ENCODE measurements at places on chromosomes 4 and X.
A peak's percentile ranks its signal among the peaks of the same experiment; 100 is the strongest.

DNA sequence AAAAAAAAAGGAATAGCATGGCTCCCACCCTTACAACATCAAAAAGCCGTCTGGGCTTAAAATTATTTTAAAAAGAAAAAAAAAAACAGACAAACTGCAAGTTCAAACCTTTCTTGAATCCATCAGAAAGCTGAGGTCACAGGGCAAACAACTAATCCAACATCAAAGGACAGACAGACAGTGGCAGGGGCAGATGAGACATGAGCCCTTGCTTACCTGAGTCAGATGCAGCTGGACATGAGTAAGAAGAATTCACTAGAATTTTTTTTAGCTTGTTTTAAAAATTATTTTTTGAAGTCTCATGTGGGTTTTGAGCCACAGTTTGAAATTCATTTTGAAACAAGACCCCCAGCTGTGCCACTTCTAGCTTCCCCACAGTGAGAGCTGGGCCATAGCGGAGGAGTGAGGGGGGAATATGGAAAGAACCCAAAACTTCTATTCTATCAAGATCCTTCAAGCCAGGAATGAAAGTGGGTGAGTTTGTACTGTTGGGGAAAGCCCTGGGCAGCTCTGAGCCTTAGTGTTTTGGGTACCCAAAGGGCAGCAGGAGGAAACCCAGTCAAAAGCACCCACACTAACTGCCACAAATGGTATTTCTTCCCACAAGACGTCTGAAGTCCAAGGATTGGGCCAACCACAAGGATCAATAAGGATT lies 111.4 kb downstream of the ATXN3L start:
- DNase-seq = no peak

DNA sequence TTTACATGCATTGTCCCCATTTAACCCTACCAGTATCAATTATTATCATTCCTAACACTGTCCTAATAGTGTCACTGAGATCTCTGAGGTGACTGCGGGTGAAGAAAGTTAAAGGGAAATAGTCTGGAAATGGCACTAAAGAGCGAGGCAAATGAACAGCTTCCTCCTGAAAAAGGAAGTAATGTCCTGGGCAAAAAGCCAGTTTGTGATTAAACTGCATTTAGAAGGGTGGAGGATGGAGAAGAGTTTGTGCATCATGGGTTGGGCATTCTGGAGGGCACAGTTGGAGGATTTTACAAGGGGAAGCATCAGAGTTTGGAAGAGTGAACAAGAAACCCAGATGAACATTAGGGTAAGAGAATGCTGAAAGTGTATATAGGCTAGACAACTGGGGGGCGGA lies 60.5 kb upstream of the SLC25A4 start:
- no peak for DNase-seq

- no peak for DNase-seq
Observed at GRCh38 chr4:39410415-39410814, 3.7 kb downstream of the KLB start.

GRCh38 chr4:14631806-14632440 lies 370.4 kb upstream of the CPEB2 start:
- no peak for DNase-seq

- DNase-seq = peak; percentile 34
Observed at GRCh38 chrX:149504226-149504914, 736 bp downstream of the IDS start.

GRCh38 chr4:70958681-70959080 lies 34.8 kb upstream of the DCK start:
- DNase-seq = no peak

GRCh38 chr4:121108557-121108956 lies 36.2 kb upstream of the NDNF start:
- DNase-seq = no peak

DNA sequence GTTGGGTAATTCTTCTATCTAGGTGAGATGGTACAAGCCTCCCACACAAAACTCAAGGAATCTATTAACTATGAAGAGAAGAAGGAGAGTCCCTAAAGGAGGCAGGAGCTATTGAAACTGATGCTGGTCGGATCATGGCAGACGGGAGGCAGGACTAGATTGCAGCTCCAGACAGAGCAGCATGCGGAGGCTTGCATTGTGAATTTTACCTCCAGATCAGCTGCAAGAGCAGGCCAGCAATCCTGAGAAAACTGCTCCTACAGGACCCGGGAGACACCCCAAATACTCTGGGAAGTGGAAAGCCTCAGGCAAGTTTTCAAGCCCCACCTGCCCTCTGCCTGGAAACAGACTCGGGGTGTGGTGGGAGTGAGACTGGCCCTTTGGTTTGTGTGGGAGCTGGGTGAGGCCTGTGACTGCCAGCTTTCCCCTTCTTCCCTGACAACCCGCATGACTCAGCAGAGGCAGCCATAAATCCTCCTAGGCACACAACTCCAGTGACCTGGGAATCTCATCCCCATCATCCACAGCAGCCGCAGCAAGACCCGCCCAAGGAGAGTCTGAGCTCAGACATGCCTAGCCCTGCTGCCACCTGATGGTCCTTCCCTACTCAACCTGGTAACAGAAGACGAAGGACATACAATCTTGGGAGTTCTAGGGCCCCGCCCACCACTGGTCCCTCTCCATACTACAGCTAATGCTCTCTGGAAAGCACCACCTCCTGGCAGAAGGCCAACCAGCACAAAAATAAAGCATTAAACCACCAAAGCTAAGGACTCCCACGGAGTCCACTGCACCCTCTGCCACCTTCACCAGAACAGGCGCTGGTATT lies 30.9 kb downstream of the GATB start:
- no peak for DNase-seq

DNA sequence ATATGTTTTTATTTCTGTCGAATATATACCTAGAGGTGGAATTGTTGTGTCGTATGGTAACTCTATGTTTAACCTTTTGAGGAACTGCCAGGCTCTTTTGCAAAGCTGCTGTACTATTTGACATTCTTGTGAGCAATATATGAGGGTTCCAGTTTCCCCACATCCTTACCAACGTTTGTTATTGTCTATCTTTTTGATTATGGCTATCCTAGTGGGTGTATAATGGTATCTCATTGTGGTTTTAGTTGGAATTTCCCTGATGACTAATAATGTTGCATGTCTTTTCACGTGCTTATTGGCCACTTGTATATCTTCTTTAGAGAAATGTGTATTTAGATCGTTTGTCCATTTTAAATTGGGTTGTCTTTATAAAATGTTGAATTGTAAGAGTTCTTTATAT lies 24.5 kb downstream of the REPS2 start:
- no peak for DNase-seq

DNA sequence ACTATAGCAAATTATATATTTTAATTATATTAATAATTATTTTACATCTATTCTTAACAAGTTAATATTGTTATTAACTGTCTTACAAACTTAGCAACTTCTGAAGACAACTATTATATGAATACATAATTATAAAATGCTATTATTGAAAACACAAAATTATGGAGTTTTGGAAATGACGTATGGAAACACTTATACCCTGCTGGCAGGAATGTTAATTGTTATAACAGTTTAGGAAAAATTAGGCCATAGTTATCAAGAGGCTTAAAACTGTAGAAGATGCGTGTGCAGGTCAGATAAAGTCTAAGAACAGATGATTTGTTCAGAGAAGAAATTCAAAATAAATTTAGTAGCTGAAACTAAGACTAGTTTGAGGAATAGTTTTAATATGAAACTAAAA lies 211.7 kb downstream of the FAT4 start:
- DNase-seq = no peak

GRCh38 chr4:21205821-21206531 lies 505.7 kb downstream of the PACRGL start:
- no peak for DNase-seq

DNA sequence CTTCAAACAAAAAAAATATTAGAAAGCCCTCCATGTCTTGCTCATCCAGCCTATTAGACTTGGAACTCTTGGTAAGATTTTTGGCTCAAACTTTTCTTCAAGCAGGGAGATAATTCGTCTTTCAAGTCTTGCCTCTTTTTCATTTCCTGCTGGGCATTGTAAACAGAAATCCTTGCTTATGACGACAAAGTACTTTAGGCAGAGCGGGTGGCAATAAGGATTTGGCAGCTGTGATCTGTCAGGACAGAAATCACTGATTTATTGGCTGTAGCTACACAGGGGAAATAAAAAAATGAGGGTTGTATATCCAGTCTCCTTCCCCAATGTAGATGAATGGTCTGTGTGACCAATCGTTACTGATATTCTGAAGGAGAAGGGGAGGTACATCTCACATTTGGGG lies 121.6 kb downstream of the SLC4A4 start:
- DNase-seq = no peak

GRCh38 chrX:30713061-30713525 lies 59.9 kb downstream of the GK start:
- DNase-seq = peak; percentile 10

DNA sequence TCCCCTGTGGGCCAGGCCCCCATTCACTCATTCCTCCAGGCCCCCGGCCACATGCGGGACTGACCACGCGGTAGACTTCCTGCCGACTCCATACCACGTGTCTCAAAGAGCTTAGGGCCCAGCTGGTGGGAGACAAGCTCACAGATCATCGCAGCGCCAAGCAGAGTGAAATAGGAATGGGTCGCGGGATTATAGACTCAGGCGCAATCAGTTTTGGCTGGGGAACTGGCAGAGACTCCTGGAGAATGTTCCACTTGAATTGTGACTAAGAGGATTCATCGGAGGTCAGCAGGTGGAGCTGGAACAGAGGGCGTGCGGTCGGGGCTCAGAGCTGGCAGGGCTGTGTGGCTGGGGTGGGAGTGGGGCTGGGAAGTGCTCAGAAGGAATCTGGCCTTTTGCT lies 15.6 kb downstream of the ATP2B3 start:
- DNase-seq = no peak

DNA sequence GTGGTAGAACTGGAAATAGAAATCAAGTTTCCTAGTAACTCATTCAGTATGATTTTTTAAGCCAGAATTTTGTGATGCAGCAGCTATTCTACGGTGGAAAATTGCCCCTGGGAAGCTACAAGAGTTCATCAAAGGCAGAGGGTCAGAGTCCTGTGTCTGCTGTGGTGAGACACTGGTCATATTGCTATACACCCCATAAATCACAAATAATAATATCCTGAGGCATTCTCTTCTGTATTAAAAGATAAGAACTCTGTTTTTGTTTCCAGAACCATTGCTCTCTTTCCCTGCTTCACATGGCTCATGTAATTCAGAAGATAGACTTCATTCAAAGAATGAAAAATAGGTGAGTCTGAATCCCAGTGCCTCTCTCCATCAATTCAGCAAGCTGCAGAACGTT lies 188.8 kb upstream of the NOCT start:
- DNase-seq = no peak

- no peak for DNase-seq
Observed at GRCh38 chr4:181661923-181662322, 581.3 kb upstream of the TENM3 start.

DNA sequence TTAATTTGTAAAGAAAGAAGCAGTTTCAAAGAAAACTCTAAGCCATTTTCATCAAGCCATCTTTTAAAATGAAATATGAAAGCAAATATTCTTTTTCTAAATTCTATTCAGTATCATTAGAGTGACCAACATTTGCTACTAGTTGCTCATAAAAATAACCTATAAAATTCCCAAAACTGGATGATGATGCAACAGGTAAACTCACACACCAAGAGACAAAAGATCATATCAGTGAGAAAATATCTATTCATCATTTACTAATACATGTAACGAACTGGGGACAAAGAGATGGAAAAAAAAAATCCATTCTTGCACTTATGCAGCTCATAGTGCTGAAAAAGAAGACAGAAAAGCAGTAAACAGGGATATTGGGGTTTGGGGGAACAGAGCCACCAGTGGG lies 48.1 kb downstream of the PDGFC start:
- no peak for DNase-seq

DNA sequence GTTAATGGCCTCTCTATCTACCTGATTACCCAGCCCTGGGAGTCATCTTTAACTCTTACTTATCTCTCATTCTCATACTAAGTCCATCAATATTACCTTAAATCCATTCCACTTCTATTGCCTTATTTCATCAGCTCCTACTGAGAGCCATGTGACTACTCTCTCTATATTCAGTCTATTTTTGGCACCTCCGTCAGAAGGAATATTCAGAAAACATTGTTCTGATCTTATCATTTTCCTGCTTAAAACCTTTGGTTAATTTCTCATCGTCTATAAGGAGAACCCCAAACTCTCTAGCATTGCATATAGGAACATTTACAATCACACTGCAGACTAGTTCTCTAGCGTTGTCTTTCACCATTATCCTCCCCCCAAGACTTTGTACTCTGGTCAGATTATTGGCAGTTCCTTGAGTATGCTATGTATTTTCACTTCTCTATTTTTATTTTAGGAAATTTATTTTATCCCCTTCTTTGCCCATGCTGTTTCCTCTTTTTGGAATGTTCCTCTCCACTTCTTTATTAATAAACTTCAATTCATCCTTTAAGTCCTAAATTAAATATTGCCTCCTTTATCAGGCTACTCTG lies 13.7 kb upstream of the AMMECR1 start:
- no peak for DNase-seq

DNA sequence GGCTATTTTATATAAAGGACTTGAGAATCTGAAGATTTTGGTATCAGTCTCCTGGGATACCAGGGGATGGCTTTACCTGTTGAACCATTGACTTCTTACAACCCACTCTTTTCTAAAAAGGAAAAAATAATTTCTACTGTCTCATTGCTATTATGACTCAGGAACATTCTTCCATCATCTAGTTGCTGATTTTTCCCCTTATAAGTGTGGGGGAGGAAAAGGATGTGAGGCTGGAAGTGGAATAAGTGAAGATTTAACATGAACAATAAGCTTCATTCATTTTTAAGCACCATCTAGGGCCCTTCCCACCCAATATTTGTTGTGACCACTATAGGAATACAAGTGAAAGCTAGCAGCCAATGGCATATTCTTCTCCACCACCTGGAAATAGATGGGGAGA lies 10.6 kb upstream of the MND1 start:
- no peak for DNase-seq

- DNase-seq = no peak
Observed at GRCh38 chrX:20253232-20253543, 13.5 kb downstream of the RPS6KA3 start.

- no peak for DNase-seq
Observed at GRCh38 chr4:168257768-168258167, 60.8 kb downstream of the DDX60 start.

DNA sequence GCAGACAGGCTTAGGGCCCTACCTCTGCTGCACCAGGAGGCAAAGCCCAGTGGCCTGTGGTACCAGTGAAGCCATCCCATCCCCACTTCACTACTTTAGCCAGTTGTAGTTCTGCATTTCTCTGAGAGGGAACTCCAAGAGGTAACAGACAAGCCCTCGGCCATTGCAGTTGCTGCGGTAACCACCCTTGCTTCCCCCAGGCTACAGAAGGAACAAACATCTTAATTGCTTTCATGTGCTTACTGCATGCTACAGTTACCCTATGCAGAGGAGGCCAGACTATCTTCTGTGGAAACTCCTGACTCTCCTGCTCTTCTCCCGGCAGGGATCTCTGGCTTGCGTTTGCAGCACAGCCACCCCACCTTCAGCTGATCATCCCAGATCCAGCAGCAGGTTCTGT lies 67.8 kb downstream of the SPIN4 start:
- DNase-seq = no peak

DNA sequence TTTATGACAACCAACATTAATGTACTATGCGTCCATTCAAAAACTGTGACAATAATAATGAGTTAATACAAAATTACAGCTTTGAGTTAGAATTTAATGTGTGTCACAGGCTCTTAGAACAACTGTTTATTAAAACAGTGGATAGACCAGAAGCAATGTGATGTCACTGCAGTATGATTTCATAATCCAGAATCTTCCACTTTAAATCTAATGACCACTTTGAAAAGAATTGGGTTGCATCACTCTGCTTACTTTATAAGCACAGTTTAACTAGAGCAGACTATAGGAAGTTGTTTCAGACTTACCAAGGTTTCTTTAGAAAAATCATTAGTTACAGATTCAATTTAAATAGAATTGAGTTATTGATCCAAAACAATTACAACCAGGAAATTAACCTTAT lies 758.5 kb downstream of the KCTD8 start:
- DNase-seq = no peak

Data from activated CD4-positive, alpha-beta T cell treated with anti-CD3 and anti-CD28 coated beads for 1 hour (primary cell).